ENCODE measurements at places on chromosomes 6 and 20.

DNA sequence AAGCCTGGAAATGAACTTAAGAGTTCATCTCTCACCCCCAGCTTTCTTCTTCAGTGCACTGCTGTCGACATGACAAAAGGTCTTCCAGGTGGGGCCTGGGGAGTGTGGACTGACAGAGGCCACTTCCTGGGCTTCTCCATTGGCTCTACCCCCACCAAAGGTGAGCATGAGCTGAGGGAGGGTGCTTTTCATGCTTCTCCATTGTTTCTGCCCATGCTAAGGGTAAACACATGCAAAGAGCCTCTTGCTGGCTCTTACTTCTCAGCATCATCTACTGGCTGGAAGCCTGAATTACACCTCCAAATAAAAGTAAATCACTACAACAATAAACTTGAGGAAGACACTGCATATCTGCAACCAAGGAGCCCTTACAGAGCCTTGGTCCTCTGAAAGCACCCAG lies 227.2 kb downstream of the EPM2A start:
- DNase-seq, result no peak

- DNase-seq, result no peak
Observed at GRCh38 chr6:83413068-83413467, 17.8 kb downstream of the ME1 start.

- DNase-seq, result peak; percentile 70
Observed at GRCh38 chr6:116536216-116536621, 9.3 kb downstream of the TRAPPC3L start.

DNA sequence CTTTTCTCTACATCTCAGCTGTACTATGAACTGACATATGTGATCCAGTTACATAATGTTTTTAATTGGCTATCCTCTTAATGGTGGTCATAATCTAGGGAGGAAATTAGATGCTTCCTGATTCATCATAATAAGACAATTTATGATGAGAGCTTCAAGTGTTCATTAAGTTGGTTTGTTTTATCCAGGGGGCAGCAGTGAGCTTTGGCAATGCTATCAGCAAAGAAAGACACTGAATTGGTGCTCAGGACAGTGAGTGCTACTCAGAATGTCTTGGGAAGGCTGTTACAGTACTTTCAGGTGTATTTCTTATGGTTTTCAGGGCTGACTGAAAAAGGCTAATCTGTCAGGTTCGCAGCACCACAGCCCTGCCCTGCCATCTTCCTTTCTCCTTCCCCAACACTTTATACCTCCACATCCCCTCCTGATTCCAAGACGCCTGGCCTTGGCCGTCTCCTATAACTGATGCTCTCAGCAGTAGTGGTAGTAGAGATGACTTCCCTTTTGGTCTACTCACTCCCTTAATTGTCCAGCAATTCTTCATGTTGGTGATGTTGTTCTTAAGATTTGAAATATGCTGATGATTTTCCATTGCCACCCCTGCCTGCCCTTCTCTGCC lies 67.0 kb upstream of the TNFAIP3 start:
- peak; percentile 92 for DNase-seq

GRCh38 chr20:61965606-61966491 lies 99.8 kb downstream of the TAF4 start:
- no peak for DNase-seq
